ENCODE measurements at places on chromosomes 3 and 15.

GRCh38 chr3:178845420-178846118 lies 226.0 kb downstream of the ZMAT3 start:
- peak; percentile 29 for DNase-seq

DNA sequence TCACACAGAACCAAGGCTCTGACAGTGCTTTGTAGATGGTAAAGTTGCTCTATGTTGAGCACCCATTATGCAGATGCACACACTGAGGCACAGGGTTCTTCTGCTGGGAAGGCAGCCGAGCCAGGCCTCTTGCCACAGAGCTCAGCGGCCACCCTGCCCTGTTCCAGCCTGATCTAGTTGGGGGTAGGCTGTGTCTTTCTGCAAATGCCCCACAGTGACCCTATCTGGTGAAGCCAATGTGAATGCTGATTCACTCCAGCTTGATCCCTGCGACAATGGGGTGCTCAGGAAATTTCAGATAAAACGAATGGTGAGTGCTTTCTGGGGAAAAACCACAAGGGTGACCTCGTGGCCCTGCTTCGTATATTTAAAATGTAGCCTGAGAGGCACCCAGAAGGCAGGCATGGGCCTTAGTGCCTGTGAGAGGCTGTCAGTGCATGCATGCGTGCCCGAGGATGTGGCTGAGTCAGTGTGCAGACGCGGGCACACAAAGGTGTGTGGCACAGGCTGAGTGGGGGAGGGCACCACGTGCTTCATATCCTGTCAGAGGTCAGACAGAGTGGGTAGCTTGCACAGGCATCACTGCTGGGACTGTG lies 85.7 kb downstream of the ATP2B2 start:
- no peak for DNase-seq

DNA sequence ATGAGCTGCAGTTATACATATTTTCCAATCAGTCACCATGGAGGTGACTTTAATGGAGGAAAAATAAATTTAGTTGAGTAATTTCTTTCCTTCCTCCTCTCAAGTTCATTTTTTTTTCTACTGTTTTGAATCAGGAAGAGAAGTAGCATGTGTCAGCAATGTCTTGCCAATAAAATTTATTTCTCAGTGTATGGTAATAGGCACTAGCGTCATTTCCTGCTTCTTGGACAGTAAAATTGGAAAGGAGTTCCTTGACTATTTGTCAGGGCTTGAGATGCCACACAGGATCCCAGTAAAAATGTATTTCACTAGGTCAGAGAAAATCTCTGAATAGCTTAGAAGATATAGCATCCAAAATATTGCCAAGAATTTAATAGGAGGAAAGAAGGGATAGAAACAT lies 605.9 kb downstream of the ROBO1 start:
- peak; percentile 41 for DNase-seq

DNA sequence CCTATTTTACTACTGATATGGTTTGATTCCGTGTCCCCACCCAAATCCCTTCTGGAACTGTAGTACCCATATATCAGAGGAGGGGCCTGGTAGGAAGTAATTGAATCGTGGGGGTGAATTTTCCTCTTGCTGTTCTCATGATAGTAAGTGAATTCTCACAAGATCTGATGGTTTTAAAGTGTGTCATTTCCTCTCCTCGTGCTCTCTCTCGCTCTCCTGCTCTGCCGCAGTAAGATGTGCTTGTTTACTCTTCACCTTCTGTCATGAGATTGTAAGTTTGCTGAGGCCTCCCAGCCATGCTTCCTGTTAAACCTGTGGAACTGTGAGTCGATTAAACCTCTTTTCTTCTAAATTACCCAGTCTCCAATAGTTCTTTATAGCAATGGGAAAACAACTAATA lies 81.2 kb upstream of the ZBTB20 start:
- no peak for DNase-seq

GRCh38 chr3:49725906-49726681 lies 2.3 kb upstream of the GMPPB start:
- DNase-seq: no peak

DNA sequence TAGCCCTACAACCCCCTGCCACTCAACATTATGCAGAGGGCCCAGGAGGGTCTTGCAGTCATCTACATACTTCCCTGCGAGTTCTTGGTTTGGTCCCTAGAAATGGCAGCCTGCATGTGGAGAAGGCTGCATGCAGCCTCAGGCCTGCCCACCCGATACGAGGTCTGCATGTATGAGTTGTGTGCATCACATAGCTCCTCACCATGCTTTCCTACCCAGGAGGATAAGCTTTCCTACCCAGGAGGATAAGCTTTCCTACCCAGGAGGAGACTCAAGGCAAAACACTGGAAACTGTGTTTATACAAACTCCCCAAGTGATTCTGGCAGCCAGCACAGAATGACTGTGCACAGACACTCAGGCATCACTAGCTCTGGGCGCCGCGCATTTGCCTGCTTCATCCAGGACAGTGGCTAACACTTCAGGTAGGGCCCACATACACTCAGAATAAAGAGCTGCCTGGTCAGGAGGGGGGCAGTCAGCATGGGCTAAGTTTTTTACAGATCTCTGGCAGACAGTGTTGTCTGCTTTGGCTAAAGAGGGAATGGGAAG lies 187.7 kb downstream of the THSD4 start:
- peak; percentile 49 for DNase-seq

- peak; percentile 59 for DNase-seq
Measured at GRCh38 chr3:125003369-125003853, 52.4 kb downstream of the HEG1 start.

DNA sequence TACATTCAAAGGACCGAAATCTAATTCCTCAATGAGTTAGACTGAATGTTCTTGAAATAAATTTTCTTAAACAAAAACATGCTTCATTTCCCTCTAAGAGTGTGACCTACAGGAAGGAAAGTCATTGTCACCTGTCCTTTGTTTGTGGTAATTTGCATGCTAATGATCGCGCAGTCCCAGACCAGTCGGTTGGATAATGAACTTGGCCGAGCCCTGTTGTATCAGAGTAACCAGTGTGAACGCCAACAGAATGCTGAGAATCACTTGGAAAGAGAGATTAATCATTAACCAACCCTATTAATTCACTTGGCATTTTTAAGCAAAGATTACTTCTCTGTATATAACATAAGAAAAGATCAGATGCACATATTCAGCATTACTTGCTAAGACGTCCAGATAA lies 8.1 kb upstream of the ARNT2 start:
- no peak for DNase-seq

DNA sequence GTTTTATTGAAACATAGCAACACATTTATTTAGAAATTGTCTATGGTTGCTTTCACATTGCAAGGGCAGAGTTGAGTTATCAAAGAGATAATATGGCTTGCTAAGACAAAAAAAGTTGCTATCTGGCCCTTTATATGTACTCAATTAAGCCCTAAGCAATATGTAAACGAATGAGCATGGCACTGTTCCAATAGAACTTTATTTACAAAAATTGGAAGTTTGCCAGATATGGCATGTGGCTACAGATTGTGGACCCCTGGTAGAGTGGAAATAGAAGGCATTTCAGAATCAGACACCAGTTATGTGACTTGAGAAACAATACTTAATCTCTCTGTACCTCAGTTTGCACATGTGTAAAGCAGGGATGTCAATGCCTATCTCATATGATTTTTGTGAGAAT lies 515.6 kb upstream of the SGO1 start:
- DNase-seq: no peak

DNA sequence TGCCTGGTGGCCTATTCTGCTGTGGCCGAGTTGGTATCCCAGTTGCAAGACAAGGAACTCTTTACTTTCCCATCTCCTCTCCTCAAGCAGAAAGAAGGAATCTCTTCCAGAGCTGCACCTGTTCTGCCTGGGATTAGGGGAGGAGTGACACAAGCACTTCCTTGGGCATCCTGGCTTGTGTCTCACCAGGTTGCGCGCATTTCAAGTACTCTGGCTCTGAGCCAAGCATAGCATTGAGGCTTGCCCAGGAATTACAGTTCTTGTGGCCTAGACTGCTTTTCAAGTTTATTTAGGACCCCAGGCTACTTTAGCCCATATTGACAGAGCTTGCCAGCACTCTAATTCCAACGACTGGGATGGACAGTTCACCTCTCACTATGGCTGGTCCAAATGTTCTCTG lies 150.5 kb downstream of the RSRC1 start:
- DNase-seq: no peak

DNA sequence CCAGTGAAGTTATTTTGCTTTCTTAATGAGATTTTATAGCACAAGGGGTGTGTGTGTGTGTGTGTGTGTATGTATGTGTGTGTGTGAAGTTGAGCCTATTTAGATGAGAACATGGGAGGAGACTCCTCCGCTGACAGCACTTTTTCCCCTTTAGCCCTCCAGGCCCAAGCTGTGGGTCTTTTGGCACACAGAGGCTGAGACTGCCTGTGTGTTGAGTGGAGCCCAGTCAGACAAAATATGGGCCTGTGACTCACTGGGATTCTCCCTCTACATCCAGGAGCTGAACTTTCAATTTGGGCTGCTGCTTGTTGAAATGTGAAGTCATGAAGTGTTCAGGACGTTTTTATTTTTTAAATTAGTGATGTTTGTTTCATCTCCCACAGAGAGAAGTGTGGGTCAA lies 108.0 kb downstream of the MFSD1 start:
- peak; percentile 80 for DNase-seq

- DNase-seq: no peak
Measured at GRCh38 chr3:2908693-2909351, 201.4 kb downstream of the IL5RA start.

GRCh38 chr15:49688135-49688790 lies 67.4 kb downstream of the DTWD1 start:
- DNase-seq: no peak

GRCh38 chr15:74438721-74439316 lies 5.1 kb upstream of the SEMA7A start:
- peak; percentile 89 for DNase-seq

GRCh38 chr3:181454451-181455027 lies 257.2 kb upstream of the SOX2 start:
- DNase-seq: no peak

DNA sequence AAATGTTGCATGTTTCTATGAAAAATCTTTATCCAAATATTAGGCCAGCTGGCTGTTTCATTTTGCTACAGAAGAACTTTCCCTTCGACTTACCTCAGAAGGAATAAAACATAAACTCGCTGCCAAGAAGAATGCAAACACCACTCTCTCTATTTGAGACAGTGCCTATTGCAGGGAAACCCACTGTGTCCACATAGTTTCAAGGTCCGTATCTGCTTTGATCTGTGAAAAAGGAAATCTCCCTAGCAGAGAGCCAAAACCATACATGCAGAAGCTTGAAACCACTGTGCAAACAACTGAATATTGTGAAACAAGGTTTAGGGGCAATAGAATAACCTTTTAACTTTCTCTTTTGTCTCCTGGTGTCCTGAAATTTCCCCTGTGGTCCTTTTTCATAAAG lies 35.0 kb upstream of the CAPN7 start:
- no peak for DNase-seq

GRCh38 chr3:13168391-13168790 lies 95.2 kb upstream of the IQSEC1 start:
- DNase-seq: no peak

GRCh38 chr3:66709532-66709931 lies 208.7 kb upstream of the LRIG1 start:
- no peak for DNase-seq

- no peak for DNase-seq
Measured at GRCh38 chr15:49309889-49310288, 113.2 kb upstream of the FGF7 start.

DNA sequence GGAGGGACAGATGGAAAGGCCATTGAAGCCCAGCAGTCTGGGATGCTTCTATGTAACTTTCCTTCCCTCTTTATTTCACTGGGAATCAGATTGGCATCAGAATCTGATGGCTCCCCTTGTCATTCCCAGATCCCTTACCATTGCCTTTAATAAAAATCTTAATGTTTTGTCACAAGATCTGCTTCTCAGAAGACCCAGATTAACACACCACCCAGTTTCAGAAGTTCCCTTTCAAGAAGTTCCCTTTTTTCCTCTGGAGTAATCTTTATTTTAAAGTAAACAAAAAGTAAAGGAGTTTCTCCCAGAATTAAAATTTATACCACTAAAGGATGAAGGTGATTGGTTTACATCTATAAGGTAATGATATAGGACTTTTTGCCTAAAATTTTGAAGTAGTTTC lies 76.4 kb downstream of the UBR1 start:
- no peak for DNase-seq

- DNase-seq: peak; percentile 54
Measured at GRCh38 chr3:10783360-10784351, 32.4 kb upstream of the SLC6A11 start.

- no peak for DNase-seq
Measured at GRCh38 chr15:31437686-31438085, 111.1 kb downstream of the KLF13 start.

DNA sequence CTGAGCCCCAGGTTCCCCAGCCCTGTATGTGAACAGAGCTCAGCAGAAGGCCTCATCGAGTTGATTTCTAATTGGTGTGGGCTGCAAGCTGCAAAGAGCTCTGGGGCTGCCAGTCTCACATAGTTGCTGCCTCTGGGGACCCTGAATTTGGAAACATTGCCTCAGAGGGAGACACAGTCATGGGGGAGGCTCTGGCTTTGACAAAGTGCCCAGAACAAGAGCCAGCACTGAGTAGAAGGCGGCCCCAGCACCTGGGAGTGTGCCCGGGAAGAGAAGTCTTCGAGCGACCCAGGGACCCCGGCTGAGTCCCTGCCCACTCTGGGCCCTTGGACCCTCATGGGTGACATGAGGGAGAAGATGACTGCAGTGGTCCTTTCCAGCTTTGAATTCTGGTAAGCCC lies 7.3 kb downstream of the NTRK3 start:
- peak; percentile 12 for DNase-seq

- DNase-seq: peak; percentile 91
Measured at GRCh38 chr3:10026084-10026890, at the start of gene FANCD2. FANCD2 (plus strand) TSS chr3:10026437; CDS start chr3:10028658, 2,221 bp downstream.

- DNase-seq: no peak
Measured at GRCh38 chr3:148204131-148204530, 493.6 kb upstream of the AGTR1 start.

- no peak for DNase-seq
Measured at GRCh38 chr3:104992676-104993075, 374.0 kb upstream of the ALCAM start.

DNA sequence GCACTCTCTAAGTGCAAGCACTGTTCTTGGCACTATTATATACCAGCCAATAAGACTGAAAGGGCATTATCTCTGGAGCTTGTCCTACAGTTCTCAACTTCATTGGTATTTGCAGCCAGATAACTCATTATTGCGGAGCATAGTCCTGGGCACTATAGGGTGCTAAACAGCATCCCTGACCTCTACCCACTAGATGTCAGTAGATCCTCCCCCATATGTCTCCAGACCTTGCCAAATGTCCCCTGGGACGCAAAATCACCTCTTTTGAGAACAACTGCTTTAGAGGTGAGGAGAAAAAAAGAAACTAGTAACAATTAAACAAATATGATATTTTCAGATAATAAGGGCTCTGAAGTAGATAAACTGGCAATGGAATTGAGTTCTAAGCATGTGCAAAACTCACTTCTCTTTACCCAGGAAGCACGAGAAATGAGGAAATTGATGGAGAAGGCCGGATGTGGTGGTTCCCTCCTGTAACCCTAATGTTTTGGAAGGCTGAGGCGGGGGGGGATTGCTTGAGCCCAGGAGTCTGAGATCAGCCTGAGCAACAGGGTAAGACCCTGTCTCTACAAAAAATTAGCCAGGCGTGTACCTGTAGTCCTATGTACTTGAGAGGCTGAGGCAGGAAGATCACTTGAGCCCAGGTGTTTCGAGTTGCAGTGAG lies 61.4 kb downstream of the FRMD4B start:
- DNase-seq: no peak

Measured in GM23248 (cell line).